ENCODE measurements at places on chromosomes 5 and 9. TPM values are rescaled to one million over a fixed set of nuclear protein-coding genes. Genes with fewer than 3 reads are reported as not detected.

GRCh38 chr5:542319-543311, 18.4 kb upstream of the SLC9A3 start:
- DNase-seq = no peak

DNA sequence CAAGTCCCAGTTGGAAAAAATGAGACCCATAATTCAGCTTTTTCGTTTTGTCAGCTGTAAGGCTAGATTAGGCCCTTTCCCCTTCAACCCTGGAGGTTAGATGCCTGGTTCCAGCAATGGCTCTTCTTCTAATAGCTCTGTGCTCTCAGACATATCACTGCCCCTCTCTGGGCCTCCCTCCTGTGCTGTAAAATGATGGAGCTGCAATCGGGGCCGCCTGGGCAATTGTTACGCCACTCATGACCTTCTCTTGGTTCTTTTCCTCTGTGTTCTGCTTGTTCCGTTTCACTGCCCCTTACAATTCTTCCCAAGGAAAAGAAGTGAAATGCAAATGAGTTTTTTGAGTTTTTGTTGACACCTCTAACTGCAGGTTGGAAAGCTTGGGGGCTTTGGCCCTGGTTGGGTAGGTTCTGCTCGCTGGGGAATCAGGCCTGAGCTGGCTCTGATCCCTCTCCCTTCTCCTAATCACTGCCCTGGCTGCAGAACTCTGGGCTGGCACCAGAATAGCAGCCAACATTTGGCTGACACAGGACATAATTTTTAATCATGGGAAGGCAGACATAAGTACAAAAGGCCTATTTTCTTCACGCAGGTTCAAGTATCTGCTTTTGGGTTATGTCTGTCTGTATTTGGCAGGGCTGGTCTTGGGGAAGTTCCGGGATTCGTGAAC, 110.9 kb downstream of the FOXD1 start:
- no peak for DNase-seq

Gene CTXN3
- not detected for total RNA-seq

Gene PSD2
- total RNA-seq = 0.13 TPM

All from kidney epithelial cell (primary cell).